GM12878 (cell line): ENCODE measurements at places on chromosomes 7 and 10. TPM values are rescaled to one million over a fixed set of nuclear protein-coding genes. Genes with fewer than 3 reads are reported as not detected.

DNA sequence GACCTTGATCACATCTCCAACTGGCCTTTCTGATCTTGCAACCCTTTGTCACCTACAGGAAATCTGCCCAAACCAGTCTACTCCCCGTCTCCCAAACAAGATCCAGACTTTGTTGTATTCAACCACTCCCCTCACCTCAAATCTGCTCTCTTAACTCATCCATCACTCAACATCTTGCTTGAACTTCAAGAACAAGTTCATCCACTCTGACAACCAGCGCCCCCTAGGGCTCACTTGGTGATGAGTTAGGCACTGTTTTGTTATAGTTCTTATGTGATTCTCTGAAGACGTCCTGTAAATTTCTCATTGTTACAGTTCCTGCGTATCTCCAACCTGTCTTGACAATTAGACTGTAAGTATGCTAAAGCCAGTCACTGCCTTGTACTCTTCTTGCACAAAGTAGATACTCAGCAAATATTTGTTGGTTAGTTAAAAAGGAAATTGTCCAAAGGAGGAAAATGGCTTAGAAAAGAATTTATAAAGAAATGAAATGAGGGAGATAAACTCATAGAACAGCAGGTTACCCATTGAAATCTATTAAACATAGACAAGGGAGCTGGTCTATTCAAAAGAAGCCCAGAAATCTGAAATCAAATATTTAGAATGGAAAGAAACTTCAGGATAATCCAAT lies 5.3 kb downstream of the FRMD4A start:
- no peak for DNase-seq

LHPP gene
- total RNA-seq, result 6.5 and 7.6 TPM in 2 replicates

- DNase-seq, result no peak
Observed at GRCh38 chr7:116626886-116627285, 45.1 kb upstream of the MET start.

- no peak for DNase-seq
Observed at GRCh38 chr10:128437786-128438345, 311.6 kb upstream of the MKI67 start.

- DNase-seq, result no peak
Observed at GRCh38 chr10:35050568-35050967, 39.6 kb downstream of the CUL2 start.

GRCh38 chr10:78459639-78460037 lies 426.0 kb downstream of the RPS24 start:
- DNase-seq, result no peak

- DNase-seq, result no peak
Observed at GRCh38 chr10:26810435-26811026, 50.2 kb downstream of the ABI1 start.

SPDYE5 gene
- not detected in 2 replicates for total RNA-seq

PLOD3 gene
- total RNA-seq, result 25.0 and 27.8 TPM in 2 replicates

DNA sequence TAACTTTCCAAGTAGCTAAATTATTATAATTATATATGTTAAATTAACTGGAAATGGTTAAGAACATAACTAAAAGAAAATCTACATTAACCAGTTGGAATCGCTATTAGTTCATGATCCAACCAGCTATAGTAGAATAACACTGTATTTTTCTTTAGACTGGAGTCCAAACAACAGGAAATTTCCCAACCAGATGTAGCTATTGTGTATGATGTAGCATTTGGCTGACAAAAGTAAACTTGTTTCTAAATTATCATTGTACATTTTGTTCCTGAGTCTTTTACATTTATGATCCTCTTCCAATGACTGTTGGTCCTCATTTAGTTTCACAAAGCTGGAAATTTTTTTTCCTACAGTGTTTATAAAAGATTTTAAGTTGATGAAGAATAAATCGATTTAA lies 62.1 kb downstream of the PAPSS2 start:
- no peak for DNase-seq

GRCh38 chr7:35647171-35647574 lies 47.8 kb downstream of the HERPUD2 start:
- no peak for DNase-seq

DNA sequence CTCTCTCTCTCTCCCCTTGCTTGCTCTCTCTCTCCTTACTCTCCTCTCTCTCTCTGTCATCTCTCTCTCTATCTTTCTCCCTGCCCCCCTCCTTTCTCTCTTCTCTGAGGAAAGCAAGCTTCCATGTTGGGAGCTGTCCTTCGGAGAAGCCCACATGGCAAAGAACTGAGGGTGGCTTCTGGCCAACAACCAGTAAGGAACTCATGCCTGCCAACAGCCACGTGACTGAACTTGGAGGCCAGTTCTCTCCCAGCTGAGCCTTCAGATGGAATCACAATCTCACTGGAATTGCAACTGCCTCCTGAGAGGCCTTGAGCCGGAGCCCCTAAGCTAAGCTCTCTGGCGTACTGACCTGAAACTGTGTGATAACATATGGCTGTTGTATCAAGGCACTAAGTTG lies 12.0 kb upstream of the DHTKD1 start:
- no peak for DNase-seq
